ENCODE measurements at places on chromosomes 4 and X.
A peak's percentile ranks its signal among the peaks of the same experiment; 100 is the strongest.

DNA sequence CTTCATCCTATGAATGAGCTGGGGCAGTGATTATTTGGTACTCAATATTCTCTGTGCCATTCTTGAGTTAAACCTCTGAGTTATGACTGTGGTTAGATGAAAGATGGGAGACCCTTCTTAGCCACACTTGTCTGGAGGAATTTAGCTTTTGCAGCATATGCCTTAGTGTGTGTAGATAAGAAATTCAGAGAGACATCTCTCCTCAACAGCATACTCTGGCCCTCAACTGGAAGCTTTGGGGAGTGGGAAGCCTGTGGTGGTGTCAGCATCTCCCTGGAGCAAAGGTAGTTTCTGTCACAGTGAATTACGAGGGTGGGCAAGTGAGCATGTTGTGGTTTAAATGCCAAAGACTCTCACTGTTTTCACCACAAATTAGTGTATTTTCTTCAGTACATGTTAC lies 58.7 kb downstream of the UGT2A3 start:
- no peak for DNase-seq

GRCh38 chr4:108037884-108038283 lies 48.2 kb downstream of the HADH start:
- no peak for DNase-seq

GRCh38 chrX:39377157-39377556 lies 575.9 kb downstream of the MID1IP1 start:
- DNase-seq, result no peak

DNA sequence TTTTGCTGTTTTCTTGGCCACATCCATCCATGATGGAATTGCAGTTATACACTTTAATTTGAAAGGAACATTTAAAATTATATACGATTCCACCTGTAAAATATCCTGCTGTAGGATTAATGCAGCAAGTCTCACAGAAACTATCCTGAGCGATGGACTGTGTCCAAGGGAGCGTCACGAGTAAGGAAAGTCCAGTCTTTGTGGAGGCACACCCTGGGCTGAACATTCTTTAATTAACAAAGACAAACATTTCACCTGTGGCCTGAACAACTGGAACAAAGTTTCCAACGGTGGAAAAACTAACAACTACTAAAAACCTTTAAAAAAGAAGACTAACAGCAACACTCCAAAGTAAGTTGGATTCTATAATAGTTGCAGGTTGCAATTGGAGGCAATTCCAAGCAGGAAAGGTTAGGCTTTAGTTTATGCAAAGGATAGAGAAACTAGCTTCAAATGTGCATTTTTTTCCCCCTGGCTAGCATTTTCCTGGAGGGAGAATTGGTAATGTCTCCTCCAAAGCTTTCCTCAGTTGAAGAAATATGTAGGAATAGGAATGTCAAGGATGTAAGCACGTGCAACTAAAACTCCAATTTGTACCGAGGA lies 11.0 kb downstream of the EREG start:
- no peak for DNase-seq

- DNase-seq, result peak; percentile 41
Measured at GRCh38 chrX:47218280-47218919, at the start of gene CDK16. Gene CDK16 (plus strand): TSS chrX:47218681. CDS start chrX:47223558, 4,877 bp downstream.

- no peak for DNase-seq
Measured at GRCh38 chrX:45756557-45756956, 555.9 kb upstream of the DIPK2B start.

DNA sequence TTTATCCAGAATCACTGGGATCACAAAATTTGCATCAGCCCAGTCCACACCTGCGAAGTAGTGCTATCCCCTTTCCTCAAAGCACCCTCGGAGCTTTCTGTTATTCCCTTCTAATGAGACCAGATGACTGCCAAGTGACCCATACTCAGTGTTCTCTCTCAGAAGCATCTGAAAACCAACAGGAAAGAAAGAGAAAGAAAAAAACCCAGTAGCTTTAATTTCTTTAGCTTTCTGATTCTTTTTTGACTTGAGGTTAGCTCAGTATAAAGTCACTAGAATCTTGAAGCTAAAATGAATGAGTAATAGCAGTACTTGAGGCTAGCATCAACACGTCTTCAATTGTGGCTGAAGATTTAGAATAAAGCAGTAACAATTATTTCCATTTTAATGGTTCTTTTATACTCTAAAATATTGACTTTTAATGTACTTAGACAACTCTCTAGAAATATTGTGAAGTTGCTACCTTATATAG lies 124.4 kb downstream of the ANK2 start:
- DNase-seq, result no peak

GRCh38 chr4:117691572-117692351 lies 342.5 kb upstream of the NDST3 start:
- no peak for DNase-seq

DNA sequence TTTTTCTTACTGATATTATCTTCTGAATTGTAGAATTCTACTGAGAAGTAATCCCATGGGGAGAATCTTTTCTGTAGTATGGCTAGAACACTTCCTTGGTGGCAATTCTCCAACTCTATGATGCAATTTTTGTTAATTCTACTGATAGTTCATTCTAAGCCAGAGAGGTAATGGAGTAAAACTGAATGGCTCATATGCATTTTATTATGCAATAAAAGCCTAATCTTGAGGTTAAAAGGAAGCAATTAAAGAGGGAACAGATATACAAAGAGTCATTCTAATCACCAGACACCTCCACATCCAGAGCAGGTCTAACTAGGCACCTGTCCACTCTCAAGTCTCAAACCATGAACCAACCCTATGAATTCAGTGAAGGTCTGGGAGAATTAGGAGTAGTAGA lies 9.7 kb downstream of the RAP2C start:
- DNase-seq, result peak; percentile 37

GRCh38 chr4:122364700-122365404 lies 14.0 kb upstream of the ADAD1 start:
- DNase-seq, result no peak

- no peak for DNase-seq
Measured at GRCh38 chr4:124055896-124056295, 656.6 kb downstream of the ANKRD50 start.

- peak; percentile 40 for DNase-seq
Measured at GRCh38 chrX:71809886-71810285, 46.7 kb downstream of the CXorf49B start.

DNA sequence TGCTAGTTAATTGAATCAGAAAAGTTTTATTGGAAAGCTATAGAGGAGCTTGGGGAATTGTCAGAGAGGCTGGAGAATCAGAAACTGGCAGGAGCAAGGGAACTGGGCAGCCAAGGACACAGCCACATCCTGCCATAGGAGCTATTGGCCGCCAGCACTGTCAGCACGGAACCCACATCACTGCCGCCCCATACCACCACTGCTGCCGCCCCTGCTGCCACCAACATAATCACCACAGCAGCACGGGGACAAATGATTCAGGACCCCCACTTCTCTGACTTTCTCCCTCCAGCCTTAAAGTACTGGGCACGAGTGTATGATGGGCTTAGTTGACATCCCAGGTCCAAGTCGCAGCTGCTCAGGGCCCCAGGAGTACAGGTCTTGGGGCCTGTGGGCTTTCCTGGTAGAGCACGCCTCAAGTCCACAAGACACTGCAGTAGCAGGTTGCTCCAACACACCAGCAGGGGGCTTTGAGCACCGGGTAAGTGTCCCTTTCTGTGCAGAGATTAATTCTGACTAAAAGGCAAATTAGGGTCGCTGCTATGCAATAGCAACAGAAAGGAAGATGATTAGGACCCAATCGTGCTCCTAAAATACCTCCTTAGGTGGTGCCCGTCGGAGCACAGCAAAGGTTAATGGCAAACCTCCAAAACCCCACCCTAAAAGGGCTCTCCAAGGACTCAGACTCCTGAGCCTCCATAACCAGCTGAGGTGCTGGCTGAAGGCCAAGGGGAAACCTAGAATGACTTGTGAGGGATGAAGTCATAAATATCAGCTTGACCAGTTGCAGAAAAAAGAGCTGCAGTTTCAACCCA lies 6.9 kb downstream of the PJA1 start:
- peak; percentile 83 for DNase-seq

DNA sequence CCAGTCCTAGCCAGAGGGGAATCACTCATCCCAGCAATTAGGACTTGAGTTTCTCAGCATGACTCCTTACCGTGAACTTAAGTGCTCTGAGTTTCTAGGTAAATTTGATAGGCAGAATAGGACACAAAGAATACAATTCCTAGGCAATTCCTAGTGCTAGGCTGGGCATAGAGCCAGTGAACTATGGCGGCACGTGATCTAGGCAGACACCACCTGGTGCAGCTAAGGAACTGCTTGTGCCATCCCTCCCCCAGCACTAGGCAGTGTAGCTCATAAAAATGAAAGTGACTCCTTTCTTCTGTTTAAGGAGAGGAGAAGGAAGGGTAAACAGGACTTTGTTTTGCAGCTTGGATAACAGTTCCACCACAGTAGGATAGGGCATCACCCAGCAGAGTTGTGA lies 736.3 kb upstream of the PCDH7 start:
- no peak for DNase-seq

GRCh38 chr4:38310446-38311043 lies 350.3 kb downstream of the PTTG2 start:
- no peak for DNase-seq
